Fibroblast of the aortic adventitia (primary cell): ENCODE measurements at places on chromosomes 1 and 21. TPM values are rescaled to one million over a fixed set of nuclear protein-coding genes. Genes with fewer than 3 reads are reported as not detected.

DNA sequence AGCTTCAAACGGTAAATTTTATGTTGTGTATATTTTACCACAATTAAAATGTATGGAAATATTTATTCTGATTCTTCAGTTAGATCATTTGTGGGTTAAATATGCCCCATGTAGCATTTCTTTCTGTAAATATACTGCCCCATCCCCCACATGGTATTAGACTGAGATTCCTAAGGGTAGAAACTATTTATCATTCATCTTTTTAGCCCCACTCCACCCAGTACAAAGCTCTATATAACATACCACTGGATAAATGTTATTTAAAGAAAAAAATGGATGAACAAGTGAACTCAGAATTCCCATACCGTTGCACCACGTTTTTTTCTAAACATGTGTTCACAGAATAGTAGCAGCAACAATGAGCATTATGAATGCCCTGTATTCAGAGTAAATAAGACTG, 234.0 kb upstream of the IRF2BP2 start:
- DNase-seq = no peak

GRCh38 chr1:220775240-220775853, 11.4 kb upstream of the MTARC1 start:
- DNase-seq = peak; percentile 42

LPAR3 gene
- 1.8 and 3.6 TPM in 2 replicates for total RNA-seq

KAZN gene
- total RNA-seq = 3.9 and 23.6 TPM in 2 replicates

HYI gene
- total RNA-seq = 24.0 and 33.2 TPM in 2 replicates

- peak; percentile 87 for DNase-seq
Measured at GRCh38 chr1:91795591-91796389, 90.2 kb downstream of the TGFBR3 start.

DNA sequence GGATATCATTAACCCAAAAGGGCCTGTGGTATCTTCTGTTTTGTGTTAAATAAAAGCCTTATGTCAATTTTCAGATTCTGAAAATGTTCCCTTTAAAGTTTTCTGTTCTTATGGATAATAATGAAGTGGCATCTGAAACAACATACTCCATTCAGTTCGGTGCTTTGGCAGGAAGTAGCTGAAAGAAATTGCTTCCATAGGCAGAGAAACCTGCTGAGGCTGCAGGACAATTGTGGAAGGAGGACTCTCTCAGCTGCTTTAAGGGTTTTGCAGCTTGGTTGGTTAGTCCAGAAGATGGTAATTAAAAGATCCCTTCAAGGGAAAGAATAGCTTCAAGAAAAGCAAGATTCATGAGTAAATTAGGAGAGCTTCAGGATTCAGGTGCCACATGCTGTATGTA, 30.5 kb upstream of the NRIP1 start:
- no peak for DNase-seq

PDC gene
- total RNA-seq = 0.27 TPM in 1 of 2 replicates, not detected in the other

DNA sequence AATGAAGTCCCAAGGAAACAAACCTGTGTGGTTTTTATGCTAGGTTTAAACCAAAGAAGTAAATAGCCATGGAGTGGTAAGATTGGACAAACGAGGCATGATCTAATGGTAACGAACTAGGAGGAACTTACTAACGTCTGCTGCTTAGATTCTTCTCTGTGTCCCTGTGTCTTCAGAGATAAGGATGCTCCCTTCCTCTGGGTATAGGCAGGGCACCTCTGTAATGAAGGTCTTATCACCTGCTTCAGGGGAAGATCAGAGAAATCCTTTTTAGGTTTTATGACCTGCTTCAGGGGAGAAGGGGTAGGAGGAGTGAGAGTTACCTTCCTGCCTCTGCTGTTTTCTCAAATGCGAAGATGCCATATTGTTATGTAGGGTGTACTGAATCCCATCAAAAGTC, 214.9 kb upstream of the L1TD1 start:
- no peak for DNase-seq

DNA sequence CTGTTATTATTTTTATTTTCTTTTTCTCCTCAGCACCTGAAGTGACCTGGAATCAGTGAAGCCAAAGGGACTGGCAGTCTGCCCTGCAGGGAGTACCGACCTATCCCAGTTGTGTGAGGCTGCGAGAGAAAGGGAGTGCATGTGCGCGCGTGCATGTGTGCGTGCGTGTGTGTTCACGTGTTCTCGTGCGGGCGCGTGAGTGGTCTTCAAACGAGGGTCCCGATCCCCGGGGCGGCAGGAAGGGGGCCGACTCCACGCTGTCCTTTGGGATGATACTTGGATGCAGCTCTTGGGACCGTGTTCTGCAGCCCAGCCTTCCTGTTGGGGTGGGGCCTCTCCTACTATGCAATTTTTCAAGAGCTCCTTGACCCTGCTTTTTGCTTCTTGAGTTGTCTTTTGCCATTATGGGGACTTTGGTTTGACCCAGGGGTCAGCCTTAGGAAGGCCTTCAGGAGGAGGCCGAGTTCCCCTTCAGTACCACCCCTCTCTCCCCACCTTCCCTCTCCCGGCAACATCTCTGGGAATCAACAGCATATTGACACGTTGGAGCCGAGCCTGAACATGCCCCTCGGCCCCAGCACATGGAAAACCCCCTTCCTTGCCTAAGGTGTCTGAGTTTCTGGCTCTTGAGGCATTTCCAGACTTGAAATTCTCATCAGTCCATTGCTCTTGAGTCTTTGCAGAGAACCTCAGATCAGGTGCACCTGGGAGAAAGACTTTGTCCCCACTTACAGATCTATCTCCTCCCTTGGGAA, 123.3 kb downstream of the PRDM2 start:
- DNase-seq = no peak

- DNase-seq = no peak
Measured at GRCh38 chr1:8846263-8846662, 28.8 kb upstream of the RERE start.

TEX38 gene
- total RNA-seq = not detected in 2 replicates

FAM151A gene
- not detected in 2 replicates for total RNA-seq

ARTN gene
- total RNA-seq = not detected in 2 replicates

DNA sequence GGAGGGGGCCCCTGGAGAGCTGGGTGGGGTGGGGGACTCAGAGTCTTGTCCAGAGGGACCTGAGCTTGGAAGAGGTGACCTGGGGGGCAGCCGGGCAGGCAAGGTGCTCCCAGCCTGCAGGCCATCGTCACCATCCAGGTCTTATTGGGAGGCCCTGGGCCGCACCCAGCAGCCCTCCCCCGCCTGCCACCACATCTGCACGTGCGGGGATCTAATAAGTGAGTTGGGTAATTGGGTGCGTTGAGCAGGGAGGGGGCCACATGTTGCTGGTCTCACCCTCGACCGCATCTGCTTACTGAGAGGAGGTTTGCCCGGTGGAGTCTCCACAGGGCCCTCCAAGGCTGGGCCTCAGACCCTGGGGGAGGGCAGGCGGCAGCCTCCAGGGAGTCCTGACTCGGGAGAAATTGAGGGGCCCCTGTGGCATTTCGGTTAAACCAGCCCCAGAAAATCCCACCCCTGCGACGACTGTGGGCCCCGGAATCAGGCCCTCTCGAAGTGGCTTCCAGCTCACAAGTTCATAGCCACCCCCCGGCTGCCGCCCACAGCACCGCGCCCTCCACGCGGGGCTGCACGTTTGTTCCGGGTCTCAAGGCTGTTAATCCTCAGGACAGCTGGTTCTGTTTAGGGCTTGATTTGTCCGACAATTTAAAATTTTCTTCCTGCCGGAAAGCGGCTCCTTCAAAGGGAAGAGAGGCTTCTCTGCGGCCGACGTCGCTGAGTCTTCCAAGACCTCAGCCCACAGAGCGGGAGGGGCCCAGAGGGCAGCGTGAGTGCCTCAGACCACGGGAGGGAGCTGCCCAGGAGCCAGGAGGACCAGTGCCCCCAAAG, 14.7 kb upstream of the COL6A2 start:
- no peak for DNase-seq

DNA sequence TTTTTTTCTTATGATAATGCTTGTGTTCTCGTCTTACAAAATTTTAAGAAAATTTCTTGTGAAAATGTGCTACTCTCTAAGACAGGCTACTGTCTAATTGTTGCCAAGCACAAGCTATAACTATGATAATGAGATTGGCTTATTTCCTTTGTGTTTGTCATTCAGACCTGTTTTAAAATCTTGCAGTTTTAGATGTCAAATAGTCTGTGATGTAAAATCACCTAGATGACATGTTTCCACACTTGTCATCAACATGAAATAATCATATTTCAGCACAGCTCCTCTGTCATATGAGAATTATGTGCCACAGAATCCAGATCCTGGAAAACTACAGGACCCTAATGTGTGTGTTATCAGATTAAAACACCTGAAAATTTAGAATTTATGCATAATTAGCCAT, 539.7 kb downstream of the USP25 start:
- no peak for DNase-seq

GBP6 gene
- not detected in 2 replicates for total RNA-seq

DNA sequence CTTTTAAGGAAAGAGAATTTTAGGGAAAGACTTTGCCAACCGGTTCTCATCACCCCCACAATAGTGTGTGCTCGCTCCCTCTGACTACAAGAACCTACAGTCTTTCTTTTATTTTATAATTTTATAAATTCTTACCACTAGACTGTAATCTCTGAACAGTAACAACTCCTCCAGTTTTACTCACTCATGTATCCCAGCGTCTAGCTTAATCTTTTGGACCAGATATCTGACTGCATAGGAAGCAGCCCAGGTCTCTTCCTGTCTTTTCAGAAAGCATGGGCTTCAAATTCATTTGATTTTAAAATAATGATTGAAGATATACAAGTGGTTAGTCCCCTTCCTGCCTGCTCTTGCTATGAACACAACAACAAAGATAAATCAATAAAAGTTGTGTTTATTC, 19.0 kb upstream of the DUSP10 start:
- DNase-seq = no peak

GRCh38 chr1:221435504-221435904, 306.4 kb downstream of the DUSP10 start:
- peak; percentile 84 for DNase-seq

DNA sequence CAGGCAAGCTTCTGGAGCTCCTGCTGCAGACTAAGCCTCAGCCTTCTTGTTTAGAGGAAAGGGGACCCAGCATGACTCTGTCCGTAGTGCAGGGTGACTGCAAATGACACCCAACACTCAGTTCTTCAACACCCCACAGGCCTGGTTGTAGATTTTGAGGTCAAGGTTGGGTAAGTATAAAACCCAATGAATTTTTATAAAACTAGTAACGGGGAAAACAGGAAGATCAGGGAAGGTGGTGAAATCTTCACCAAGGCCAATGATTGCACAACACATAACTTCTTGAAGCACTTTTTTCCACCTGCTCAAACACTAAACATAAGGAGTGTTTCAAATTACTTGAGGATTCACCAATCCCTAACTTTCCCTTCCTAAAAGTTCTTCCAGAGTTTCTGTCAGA, 89.4 kb upstream of the JAK1 start:
- no peak for DNase-seq

DNA sequence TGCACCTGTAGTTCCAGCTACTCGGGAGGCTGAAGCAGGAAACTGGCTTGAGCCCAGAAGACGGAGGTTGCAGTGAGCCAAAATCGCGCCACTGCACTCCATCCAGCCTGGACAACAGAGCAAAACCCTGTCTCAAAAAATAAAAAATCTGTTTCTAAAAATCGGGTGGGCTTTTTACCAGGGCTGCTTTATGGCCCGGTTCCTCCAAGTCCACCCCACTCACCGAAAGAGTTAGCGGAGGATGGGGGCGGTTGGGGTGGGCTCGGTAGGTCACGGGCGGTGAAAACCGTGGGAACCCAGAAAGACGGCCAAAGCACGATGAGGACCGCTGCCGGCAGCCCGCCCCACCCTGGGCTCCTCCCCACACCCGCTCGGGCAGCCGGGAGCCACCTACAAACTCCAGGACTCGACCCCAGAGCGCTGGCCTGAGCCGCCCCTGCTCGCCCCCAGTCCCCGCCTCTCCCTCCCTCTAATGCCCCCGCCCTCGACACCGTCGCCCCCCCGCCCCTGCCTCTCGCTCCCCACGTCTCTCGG, 846 bp upstream of the PER3 start:
- peak; percentile 57 for DNase-seq

GRCh38 chr1:4494027-4494426, 160.4 kb upstream of the AJAP1 start:
- no peak for DNase-seq

SNRNP40 gene
- 50.3 and 112 TPM in 2 replicates for total RNA-seq

SLFNL1 gene
- total RNA-seq = 0.09 and 0.57 TPM in 2 replicates
